Naive thymus-derived CD4-positive, alpha-beta T cell (primary cell): ENCODE measurements at places on chromosomes 2 and 18. TPM values are rescaled to one million over a fixed set of nuclear protein-coding genes. Genes with fewer than 3 reads are reported as not detected.

The SLC19A3 gene
- polyA plus RNA-seq: not detected

The SPHKAP gene
- polyA plus RNA-seq: not detected

The FMNL2 gene
- 0.16 TPM for polyA plus RNA-seq

The LRP1B gene
- not detected for polyA plus RNA-seq

The TRIB2 gene
- 41.3 TPM for polyA plus RNA-seq

The GPR75 gene
- polyA plus RNA-seq: not detected

The PDE1A gene
- not detected for polyA plus RNA-seq

The NDC80 gene
- polyA plus RNA-seq: 2.4 TPM
